ENCODE measurements at places on chromosomes 7 and 10.
A peak's percentile ranks its signal among the peaks of the same experiment; 100 is the strongest.

GRCh38 chr10:22932626-22933370, 4.9 kb downstream of the ARMC3 start:
- no peak for DNase-seq

DNA sequence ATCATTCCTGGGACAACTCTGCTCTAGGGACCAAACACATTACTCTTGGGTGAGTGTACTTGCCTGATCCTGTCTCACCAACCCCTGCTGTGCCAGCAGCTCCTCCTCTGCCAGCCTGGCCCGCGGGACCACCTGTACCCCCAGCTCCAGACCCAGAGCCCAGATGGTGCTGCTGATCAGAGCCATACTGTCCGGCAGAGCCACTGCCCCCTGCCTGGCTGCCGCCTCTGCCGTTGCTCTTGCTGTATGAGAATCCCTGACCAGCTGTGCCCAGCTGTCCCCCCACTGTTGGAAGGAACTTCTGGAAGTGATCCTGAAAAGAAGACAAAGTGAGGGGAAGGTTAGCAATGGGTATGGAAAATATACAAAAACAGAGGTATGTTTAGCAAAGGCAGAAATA, 6.9 kb downstream of the MYOZ1 start:
- DNase-seq = no peak

DNA sequence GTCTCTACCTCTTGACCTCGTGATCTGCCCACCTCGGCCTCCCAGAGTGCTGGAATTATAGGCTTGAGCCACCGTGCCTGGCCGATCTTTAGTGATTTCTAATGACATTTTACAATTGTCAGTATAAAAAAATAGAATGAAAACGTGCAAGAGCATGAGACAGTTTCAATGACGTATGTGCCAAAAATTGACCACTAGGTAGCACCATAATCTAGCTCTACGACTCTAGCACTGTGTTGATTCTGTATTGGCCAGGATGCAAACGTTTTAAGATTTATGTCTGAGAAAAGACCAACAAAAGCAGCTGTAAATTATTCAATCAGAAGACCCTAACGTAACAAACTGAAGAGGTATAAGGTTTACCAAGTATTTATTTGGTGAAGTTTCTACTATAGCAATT, 25.4 kb upstream of the EXOC6 start:
- peak; percentile 32 for DNase-seq

GRCh38 chr7:41763626-41764025, 60.7 kb upstream of the INHBA start:
- no peak for DNase-seq

DNA sequence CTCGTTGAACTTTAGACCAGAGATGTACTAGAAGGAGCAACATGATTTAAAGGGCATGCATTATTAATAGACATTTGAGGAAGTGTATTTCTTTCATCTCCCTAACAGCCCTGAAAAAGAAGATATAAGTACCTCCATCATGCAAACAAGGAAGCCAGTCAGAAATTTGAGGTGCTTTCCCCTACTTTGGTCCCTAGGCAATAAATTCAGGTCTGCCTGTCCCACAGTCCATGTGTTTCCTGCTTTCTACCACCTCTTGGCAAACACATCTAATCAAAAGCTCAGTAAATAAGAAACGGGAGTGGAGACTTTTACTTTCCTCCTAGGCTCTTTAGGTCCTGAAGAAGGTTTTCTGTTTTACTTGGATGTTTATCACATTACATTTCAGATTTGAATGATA, 5.2 kb upstream of the SEMA3C start:
- DNase-seq = no peak

- no peak for DNase-seq
Measured at GRCh38 chr10:24697080-24697479, 26.6 kb downstream of the ARHGAP21 start.

DNA sequence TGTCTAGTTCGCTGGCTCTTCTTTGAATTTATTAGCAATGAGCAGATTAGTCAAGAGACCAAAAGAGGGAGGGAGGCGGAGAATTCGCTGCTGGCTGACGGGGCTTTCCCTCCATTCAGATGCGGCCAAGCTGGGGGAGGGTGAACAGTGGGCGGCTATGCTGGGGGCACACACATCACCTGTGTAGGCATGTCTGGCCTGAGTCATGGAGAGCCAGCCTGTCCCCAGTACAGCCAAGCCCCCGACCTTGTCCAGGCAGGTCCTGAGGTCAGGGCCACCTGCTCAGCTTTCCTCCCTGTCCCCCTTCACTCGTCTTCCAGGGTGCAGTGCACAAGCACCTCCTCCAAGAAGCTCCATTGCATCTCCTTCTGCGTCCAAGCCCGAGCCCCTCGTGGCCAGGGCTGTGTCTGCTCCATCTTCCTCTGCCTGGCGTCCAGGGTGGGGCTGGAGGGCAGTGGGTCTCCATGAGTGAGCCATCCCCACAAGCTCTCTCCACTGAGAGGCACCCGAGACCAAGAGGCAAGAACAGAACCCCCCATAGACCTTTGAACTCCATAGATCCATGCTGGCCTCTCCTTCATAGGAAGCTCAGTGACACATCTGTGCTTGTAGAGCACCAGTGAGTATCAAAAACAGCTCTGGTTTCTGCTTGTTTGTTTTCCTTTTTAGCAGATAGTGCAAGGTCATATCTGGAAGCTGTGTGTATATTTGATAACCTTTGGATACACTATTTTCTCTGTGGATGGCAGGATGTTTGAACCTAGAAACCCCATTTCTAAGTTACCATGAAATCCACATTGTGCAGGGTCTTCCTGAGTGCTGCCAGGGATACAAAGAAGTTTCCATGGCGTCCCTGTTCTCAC, 1.9 kb upstream of the DEPP1 start:
- no peak for DNase-seq

DNA sequence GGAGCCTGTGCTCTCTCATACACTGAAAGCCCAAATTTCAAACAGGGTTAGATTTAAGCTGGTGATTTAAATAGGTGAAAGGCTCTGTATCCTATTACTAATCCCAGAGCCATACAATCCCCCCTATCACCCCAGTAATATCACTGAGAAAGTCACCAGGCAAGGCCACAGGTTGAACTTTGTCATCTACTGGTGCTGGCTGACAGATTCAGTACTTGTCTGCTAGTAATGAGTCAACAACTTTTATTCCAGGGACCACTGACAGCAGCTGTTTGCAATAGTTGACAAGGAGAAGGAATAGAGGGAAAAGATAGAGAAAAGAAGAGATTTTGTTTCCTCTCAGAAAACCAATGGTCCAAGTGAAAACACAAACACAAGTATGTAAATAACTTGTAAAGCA, 10.4 kb downstream of the ASB15 start:
- DNase-seq = no peak

GRCh38 chr7:111853201-111853990, 291.1 kb upstream of the IMMP2L start:
- no peak for DNase-seq

GRCh38 chr7:143938379-143939243, 3.6 kb downstream of the OR2F2 start:
- DNase-seq = no peak

- no peak for DNase-seq
Measured at GRCh38 chr7:36943591-36944435, 219.5 kb upstream of the AOAH start.

- no peak for DNase-seq
Measured at GRCh38 chr7:149334219-149334618, 72.2 kb downstream of the ZNF783 start.

- no peak for DNase-seq
Measured at GRCh38 chr10:13969118-13969791, 361.5 kb downstream of the FRMD4A start.

- DNase-seq = no peak
Measured at GRCh38 chr7:76074306-76074971, 26.5 kb downstream of the MDH2 start.

GRCh38 chr10:77837925-77838595, 88.5 kb downstream of the DLG5 start:
- DNase-seq = no peak

GRCh38 chr7:83824214-83824613, 175.3 kb upstream of the SEMA3E start:
- no peak for DNase-seq

DNA sequence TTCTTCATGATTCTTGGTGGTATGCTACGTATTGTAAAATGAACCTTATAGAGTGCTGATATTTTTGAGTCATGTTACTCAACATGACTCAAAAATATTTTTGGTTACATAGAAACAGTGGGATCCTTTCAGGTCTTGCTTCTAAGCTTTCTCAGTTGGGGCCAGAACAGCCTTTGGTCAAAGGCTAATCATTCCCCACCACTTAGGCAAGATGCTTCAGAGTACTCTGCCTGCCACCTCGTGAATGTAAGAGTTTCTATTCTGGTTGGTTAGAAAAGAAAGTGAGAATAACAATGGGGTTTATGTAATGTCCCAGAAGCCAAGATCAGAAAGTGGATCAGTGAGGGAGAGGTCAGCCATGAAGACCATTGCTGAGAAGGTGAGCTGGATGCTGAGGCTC, 327.8 kb downstream of the TCERG1L start:
- no peak for DNase-seq

DNA sequence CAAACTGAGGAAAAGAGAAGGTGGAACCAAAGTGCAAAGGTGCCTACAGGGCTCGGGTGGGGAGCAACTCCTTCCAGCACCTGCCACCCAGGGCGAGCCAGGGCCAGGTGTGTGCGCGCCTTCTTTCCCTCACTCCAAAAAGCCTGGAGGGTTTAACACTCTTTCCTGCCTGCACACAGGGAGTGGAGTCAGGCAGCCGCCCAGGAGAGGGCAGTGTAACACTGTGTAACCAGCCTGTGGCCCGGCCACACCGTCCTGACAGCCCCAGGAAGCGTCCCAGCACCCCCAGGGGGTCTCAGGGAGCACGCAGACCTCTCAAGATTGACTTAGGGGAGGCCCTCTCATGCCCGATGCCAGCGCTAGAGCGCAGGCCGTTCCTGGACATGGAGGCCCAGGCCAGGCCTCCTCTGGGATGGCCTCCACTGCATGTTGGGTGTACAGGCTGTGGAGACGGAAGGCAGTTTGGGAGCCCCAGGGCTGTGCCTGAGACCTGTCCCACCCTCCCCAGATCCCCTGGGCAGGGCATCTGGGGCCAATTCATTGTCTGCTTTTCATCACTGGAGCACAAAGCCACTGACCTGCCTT, 13.4 kb downstream of the BRI3 start:
- peak; percentile 56 for DNase-seq

DNA sequence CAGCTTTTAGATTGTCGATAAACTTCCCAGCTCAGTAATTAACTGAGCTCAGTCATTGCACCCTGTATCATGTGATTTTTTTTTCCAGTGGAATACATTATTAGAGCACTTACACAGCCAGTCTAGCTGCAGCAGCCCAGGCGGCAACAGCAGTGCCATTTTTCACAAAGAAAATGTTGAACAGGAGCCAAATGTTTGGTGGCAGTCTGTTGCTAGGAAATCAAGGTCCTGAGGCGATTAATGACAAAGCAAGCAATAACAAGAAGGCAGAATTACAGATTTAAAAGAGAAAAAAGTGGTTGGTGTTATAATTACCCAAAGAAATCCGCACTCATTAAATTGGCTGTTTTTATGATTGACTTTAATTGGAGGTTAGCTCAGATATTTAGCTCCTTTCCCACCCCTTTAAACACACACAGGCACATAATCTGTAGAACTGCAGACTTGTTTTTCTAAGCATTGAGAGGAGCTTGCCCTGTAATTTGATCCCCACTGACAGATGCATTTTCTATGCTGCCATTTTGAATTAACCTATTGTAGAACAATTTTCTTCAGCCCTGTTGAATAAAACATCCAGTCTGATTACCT, 267.4 kb downstream of the ADK start:
- no peak for DNase-seq

DNA sequence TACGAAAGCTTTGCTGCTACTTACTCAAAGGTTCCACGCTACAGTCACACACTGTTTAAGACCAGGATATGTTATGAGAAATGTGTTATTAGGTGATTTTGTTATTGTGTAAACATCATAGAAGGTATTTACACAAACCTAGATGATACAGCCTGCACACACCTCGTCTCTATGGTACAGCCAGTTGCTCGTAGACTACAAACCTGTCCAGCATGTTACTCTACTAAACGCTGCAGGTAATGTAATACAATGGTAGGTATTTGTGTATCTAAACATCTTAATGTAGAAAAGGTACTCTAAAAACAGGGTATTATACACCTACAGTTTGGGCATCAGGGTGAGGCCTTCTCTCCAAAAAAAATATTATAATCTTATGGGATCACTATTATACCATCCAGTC, 181.2 kb downstream of the MYOF start:
- DNase-seq = no peak

GRCh38 chr10:15482156-15482555, 111.1 kb upstream of the FAM171A1 start:
- DNase-seq = no peak

- peak; percentile 68 for DNase-seq
Measured at GRCh38 chr7:43585562-43585961, 2.7 kb downstream of the STK17A start.

DNA sequence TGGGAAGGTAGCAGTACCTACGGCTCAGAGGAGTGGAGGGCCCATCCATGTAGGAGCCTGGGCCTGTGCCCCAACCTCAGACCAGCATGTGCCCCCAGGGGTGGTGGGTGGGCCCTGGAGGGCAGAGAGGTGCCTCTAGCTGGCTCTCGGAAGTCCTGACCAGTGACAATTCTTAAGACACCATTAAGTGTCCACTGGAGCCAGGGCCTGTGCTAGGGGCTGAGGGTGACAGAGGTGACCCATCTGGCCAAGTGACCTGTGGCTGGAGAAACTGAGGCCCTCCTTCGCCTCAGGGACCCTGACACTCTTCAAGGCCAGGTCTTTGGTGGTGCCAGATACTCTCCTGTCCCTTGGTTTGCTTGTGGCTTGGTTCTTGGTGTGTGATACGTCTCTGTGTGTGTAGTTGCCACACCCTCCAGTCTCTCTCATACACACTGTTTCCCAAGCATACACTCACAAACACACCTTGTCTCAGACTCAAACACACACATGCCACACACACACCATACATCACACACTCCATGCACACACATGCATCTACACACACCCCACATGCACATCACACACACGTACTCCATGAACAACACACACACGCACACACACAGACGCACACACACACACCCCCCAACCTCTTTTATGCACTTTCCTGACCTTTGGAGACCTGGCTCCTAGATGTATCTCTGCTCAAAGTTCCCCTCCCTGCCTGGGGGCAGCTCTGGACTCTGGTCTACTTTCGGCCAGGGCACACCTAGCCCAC, 897 bp upstream of the RAMP3 start:
- no peak for DNase-seq

DNA sequence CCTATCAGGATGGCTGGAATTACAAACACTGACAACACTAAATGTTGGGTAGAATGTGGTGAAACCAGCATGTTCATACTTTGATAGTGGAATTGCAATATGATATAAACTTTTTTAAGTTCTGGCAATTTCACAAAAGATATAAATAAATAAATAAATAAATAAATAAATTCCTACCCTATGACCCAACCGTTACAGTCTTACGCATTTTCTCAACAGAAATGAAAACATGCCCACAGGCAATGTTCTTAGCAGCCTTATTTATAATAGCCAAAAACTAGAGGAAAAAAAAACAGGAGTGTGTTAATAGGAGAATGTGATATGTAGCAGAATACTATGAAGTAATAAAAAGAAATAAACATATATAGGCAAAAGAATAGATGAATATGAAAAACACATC, 318.9 kb downstream of the IPMK start:
- DNase-seq = no peak
